Stimulated activated CD4-positive, alpha-beta T cell treated with anti-CD3 and anti-CD28 coated beads, Interleukin-1b, Interleukin-23, amount 100 ng/mL, for 1 hour (primary cell): ENCODE measurements at places on chromosomes 6 and 20.

DNA sequence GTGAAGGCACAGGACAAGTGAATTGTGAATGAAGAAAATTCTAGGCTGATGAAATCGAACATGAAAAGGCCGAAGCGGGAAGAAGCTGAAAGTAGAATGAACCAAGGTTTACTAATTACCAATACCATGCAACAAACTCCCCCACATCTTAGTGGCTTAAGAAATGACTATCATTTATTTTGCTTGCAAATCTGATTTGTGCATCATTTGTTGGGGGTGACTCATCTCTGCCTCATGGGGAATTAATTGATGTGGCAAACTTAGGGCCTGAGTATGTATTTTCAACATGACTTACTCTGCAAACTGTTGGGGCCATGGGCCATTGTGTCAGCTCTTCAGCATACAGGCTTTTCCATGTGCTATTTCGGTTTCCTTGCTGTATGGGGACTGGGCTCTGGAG is 26.8 kb downstream of the PPP1R14C start:
- no peak for DNase-seq

- DNase-seq, result no peak
These were observed 161.4 kb upstream of the AHI1 start for GRCh38 chr6:135658916-135659315.

- no peak for DNase-seq
These were observed 36.7 kb downstream of the FGD2 start for GRCh38 chr6:37042150-37042549.

- DNase-seq, result no peak
These were observed 11.7 kb downstream of the UBE2V1 start for GRCh38 chr20:50101281-50101680.

- DNase-seq, result no peak
These were observed 125.9 kb downstream of the ATXN1 start for GRCh38 chr6:16635291-16635809.

DNA sequence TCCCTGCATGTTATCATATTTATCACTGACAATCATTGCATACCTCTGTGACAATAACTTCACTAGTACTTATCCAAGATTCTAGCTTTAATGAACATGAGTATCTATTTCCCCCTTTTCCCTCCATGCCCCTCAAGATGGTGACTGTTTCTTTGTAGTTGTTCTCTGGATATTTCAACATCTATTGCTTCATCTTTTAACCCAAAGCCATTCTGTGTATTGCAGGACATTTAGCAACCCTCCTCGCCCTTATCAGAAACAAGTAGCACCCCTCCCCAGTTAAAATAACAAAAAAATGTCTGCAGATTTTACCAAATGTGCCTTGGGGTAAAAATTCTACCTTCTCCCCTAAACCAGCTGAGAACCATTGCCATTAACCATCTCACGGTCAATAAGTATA is 979.8 kb upstream of the MANEA start:
- no peak for DNase-seq
